T-helper 1 cell (primary cell): ENCODE measurements at places on chromosomes 2 and 18.

DNA sequence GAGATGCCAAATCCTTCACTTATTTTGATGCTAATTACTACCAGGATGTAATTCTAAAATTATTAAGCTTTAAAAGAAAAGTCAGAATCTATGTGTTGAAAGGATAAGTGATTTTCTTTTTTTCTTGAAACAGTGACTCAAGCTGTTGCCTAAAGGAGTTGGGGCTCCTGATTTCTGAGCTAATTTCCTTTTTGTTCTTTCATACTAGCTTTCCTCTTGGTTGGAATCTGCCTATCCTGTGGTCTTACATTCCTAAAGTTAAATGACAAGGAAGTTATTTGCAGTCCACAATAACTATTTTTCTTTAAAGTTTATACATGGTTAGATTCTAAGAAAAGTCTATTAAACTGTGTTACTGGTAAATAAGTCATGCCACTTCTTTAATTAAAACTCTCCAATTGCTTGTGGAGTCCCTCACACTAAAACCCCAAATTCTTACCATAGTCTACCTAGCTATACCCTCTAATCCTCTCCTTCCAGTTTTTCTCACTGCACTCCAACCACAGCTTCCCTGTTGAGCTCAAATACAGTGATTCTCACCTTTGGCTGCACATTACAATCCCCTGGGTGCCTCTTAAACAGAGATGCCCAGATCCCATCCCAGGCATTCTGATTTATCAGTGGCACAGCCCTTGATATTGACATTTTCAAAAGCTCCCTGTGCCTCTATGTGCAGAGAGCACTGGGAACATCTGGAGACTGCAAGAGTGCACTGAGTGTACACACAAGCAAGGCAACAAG is 63.3 kb upstream of the EFEMP1 start:
- no peak for DNase-seq

DNA sequence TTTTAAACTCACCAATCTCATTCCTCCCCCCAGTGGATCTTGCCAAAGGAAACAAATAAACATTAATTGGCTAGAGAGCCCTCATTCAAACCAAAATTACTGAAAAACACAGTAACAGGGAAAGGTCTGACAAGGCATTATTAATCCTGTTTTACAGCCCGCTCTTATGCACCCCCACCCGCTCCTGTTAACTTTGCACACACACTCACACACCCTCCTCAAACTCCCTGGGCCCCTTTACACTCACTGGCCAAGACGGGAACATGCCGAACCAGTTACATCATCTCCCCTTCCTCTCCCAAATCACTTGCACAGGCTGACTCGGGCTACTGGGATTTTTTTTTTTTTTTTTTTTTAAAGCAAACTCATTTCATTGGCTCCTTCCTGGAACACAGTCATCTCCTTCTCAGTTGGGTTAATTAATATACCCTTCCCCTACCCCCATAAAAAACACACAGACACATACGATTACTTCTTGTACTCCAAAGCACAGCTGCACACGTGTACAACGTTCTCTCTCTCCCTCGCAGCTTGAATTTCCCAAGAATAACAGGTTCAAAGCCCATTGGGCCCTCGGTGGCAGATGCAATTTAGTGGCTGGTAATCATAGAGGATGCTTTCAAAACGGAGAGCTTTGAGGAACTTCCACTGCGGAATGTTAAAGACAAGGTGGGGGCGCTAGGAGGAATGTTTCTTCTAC is 31.8 kb downstream of the KLF7 start:
- no peak for DNase-seq

- DNase-seq: no peak
Measured at GRCh38 chr2:127400533-127400896, 12.7 kb upstream of the MAP3K2 start.

GRCh38 chr2:115070002-115070401 is 627.6 kb downstream of the DPP10 start:
- DNase-seq: no peak

DNA sequence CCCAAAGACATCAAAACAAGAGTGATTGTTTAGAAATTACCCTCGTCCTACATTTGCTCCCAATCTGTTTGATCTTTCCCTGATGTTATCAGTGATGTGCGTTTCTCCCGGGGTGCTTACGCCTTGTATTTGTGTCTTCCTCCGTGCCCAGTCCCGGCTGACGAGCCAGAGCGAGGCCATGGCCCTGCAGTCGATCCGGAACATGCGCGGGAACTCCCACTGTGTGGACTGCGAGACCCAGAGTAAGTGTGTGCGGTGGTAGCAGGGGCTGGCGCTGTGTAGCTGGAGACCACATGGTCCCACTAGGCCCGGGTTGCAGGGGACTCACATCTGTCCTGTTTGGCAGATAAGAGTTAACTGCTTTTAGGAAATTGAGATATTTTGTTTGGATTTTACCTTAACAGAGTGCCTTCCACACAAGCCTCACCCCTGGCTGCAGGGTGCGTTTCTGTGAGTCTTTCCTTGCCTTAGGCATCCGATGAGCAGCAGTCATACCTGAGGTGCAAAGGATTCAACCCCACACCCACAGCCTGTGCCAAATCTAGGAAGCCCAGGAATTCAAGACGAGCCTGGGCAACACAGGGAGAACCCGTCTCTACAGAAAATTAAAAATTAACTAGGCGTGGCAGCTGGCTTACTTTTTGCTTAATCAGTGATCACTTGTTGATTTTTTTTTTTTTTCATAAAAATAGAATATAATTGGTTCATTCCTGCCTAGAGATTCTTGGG is 127.4 kb downstream of the GBX2 start:
- no peak for DNase-seq

DNA sequence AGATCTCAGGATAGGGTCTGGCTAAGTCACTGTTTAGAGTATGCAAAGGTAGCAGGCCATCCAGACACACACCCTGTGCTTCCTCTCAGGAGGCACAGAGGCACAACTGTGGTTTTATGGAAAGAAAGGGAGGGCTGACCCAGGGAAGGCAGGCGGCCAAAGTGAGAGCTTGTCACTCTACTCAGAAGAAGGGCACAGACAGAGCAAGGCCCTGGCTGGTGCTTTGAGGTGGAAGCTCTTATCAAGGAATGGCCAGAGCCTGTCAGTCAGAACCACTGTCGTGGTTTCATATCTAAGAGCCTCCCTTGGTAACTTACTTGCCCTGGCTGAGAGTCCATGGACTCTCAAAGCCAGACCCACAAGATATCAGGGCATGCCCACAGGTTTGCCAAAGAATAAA is 40.7 kb downstream of the SLC9A2 start:
- no peak for DNase-seq

DNA sequence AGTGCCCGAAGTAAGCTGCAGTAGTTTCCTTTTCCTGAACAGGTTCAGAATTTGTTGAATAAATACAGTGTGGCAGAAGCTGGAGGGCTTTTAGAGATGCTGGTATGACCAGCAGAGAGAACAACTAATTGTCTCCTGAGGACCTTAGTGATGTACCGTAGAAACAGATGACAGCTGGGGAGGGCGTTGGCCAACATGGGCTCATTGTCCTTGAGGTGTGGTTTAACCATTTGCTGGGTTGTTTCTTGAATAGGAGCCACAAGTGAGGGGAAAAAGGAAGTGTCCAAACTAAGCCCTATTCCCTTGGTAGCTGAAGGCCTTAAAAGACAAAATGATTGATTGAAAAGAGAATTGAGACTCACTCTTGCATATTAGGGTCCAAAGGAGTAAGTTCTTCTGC is 11.7 kb upstream of the FAM228A start:
- no peak for DNase-seq

- no peak for DNase-seq
Measured at GRCh38 chr2:97714084-97714949, 941 bp downstream of the ZAP70 start.

DNA sequence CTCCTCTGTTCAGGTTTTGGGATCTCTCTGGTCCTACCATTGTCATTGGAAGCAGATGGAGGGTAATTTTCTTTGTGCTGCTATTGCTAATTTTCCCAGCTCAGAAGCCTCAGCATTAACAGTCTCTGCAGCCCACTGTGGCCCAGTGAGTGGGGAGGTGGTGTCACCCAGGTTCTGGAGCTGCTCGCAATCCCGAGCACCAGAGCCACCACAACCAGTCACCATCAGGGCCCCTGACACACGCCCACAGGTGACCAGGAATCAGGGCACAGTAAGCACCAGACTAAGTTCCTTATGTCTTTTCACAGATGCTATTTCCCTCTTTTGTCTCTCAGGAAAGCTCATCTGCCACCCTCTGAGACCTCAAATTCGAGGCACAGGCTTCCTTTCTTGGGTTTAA is 87.9 kb downstream of the SEPTIN10 start:
- no peak for DNase-seq
